Stimulated activated CD4-positive, alpha-beta T cell treated with anti-CD3 and anti-CD28 coated beads, TNF-alpha, amount 100 ng/mL, for 48 hours (primary cell): ENCODE measurements at places on chromosomes 6 and 20.

DNA sequence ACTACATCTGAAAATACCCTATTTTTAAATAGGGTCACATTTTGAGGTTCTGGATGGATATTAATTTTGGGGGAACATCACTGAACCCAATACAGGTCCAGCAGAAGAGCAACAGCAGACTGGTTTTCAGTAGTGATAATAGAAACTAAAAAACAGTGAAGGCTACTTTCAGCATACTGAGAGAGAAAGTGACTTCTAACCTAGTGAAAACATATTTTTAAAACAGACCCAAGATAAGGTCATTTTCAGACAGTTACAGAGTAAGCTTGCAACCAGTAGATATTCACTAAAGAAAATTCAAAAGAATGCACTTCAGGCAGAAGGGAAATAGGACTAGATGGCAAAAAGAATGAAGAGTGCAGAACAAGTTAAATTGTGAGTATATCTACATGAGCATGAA, 42.0 kb upstream of the TMEM244 start:
- DNase-seq, result no peak

DNA sequence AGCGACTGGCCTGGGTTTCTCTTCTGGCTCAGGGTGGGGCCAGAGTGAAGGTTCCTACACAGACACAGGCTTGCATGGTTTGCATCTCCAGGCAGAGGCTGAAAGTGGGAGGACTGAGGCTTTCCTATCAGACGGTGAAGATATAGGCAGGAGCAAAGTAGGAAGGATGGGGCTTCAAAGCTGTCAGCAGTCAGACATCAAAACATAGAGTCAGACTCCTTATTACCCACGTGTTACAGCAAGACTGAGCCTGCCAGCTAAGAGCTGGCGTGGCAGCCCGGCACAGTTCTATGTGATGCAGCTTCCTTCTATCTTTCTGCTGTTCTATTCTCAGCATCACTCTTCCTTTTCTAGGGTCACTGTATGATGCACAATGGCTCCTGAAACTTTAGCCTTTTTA, 445.1 kb downstream of the DOK5 start:
- no peak for DNase-seq

- no peak for DNase-seq
These were observed 355 bp upstream of the AKAP7 start for GRCh38 chr6:131134980-131135243.

DNA sequence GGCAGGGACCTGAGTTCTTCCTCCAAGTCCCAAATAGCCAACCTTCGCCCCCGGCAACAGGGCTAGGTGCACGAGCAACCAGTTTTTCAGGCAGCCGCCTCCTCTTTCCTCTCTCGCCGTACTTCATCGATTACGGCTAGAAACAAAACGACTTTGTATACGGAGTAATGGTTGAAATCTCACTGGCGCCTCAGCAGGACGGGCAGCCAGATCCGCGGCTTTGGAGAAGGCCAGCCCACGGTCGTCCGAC, 333 bp upstream of the SMIM13 start:
- no peak for DNase-seq

DNA sequence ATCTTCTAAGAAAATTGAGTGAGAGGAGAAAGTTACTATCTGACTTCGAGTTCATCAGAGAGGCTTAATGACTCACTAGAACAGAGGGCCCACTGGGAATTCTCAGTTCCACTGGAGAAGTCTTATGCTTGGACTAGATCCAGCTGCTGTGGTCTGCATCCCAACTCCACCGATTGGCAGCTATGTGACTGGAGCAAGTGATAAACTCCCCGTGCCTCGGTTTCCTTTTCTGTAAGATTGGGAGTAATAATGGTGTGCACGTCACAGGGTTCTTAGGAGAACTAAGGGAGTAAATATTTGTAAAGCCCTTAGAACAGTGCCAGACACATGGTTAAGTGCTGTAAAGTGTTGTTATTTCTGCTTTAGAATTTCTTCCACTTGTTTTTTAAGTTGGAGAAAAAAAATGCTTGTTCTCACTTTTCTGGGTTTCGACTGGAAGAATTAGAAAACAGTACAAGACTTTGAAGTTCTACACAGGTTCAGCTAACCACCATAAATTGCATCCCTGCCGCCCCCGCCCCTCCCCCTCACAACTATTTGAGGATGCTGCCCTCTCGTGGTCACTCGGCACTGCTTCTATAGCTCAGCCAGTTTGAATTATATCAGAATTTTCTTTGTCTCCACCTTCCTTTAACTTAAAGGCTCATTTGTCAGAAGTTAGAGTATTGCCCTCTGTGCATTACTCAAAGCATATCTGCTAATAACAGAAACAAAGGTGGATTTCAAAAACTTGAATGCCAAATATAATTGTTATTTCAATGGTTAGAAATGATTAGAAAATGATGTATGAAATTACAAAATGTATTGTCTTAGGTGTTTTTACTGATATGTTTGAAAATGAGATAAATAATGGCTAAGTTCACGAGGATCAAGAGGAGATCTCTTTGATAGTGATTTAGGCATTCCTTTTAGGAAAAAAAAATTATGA, 95.0 kb upstream of the IFNGR1 start:
- peak; percentile 61 for DNase-seq

GRCh38 chr6:27582928-27583725, 110.2 kb upstream of the ZNF184 start:
- peak; percentile 60 for DNase-seq

DNA sequence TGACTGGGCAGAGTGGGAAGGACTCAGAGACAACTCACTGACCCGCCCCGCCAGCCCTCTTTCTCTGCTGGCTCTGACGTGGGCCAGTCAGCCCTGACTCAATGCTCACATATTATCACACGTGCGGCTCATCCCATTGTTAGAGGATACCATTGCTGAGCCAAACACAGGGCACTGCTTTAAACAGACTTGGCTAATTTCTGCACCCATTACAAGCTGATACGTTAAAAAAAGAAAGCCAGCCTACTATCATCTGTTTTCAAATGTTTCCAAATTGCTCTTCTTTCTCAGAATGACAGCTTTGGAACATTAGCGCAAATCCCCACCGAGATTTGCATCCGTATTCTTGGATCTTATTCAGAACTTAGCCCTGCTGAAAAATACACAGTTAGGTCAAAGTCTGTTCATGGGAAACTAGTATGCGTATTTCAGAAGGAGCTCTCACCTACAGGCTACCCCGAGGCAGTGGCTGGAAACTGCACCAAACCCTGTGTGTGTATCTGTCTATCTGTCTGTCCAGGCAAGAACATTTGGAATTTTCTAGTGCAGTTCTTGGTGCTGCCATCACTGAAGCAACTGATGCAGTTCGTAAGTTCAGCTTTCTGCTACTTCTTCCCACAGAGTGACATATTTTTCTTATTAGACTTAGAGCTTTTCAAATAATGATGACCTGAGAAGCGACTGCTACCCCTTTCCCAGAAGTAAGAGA, 32.8 kb downstream of the RAMACL start:
- DNase-seq, result no peak

- no peak for DNase-seq
These were observed 91.6 kb downstream of the MAP3K7 start for GRCh38 chr6:90495216-90495817.

DNA sequence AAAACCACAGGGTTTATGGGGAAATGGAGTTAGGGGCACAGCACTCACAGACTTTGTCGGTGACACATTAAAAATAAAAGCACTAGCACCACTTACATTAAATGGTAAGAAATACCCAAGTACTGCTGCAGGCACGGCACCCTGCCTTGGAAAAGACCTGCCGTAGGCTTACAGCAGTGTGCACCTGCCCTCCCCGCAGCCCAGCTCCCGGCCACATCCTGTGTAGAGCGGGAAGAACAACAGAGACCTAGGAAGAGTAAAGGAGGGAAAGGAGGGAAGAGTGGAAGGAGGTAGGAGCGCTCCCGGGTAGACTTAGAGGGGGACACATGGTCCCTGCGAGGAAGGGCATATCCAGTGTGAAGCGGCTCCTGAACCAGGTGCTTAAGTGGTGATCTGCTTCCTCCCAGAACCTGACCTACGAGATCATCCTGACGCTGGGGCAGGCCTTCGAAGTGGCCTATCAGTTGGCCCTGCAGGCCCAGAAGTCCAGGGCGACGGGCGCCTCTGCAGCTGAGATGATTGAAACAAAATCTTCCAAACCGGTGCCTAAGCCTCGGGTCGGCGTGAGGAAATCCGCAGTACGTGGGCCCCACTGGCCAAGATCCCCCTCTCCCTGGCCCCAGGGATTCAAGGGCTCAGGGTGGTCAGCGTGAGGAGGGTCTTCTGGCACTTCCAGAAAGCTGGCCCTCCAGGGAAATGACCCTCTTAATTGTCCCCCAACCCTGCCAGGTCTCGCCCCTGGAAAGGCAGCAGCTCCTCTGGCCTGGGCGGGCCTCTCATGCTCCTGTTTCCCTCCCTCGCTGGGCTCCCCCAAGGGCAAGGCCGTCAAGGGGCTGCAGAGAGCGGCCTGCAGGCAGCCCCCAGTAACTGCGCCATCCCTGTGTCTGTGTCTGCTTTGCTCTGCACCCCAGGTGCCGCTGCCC, 55.5 kb downstream of the TCP11 start:
- no peak for DNase-seq

DNA sequence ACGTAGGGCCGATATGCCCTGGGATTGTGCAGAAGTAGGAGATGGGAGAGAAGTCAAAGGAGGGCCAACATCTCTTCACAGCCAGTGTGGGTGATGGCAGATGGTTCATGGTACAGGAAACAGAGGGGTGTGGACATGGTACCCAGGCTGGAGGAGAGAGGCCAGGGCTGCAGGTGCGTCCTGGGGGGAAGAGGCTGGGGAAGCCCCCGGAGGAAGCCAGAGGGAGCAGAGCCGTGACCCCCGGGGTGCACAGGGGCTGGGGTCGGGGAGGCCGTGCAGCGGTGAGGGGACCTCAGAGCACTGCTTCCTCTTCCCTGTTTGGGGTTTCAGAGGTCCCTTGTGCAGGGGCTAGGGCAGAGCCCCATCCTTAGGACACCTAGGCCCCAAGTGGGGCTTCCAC, 11.2 kb upstream of the ZBTB46 start:
- DNase-seq, result no peak

GRCh38 chr6:46324706-46325105, 153.9 kb upstream of the ENPP5 start:
- no peak for DNase-seq

GRCh38 chr6:146543940-146544615, 445 bp downstream of the RAB32 start:
- no peak for DNase-seq

- DNase-seq, result no peak
These were observed 292.1 kb downstream of the ADGB start for GRCh38 chr6:146890644-146891434.

DNA sequence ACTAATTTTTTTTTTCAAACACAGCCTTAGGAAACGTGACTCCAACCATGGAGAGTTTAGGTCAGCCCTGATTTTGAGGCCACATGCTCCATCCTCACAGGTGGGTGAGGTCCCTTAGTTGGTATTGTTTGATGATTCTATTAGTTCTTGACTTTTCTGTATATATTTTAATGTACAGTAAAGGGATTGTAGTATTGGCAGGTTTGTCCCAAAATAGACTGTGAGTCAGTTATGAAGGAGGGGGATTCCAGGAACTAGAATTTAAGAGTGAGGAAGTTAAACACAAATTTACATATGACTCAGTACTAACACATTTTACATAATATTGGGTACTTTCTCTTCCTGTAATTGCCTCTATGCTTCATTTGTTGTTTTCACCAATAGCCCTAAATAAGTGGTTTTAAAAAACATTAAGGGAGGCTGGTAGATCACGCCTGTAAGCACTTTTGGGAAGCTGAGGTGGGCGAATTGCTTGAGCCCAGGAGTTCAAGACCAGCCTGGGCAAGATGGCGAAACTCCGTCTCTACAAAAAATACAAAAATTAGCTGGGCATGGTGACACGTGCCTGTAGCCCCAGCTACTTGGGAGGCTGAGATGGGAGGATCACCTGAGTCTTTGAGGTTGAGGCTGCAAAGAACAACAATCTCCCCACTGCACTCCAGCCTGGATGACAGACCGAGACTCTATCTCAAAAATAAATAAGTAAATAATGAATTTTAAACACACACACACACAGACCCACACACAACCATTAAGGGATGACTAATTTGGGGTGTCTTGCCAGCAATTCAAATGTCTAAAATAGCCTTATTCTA, 81.8 kb downstream of the SGK1 start:
- DNase-seq, result no peak

GRCh38 chr20:1993986-1994385, at the start of gene PDYN:
Gene PDYN (minus strand): TSS chr20:1994058. CDS start chr20:1983084, 10,974 bp downstream.
- DNase-seq, result no peak

DNA sequence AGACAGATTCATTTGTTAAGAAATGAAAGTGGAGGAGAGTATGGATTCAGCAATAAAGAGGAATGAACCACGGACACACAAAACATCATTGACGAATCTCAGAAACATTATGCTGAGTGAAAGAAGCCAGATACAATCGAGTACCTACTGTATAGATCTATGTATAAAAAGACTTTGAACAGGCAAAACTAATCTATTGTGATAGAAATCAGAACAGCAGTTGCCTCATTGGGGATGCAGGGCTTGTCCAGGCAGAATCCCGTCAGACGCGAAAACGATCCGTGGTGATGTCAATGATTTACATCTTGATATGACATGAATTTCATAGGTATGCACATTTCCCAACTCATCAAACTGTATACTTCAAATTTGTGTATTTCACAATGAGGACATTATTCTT, 265.2 kb downstream of the CBLN4 start:
- no peak for DNase-seq

DNA sequence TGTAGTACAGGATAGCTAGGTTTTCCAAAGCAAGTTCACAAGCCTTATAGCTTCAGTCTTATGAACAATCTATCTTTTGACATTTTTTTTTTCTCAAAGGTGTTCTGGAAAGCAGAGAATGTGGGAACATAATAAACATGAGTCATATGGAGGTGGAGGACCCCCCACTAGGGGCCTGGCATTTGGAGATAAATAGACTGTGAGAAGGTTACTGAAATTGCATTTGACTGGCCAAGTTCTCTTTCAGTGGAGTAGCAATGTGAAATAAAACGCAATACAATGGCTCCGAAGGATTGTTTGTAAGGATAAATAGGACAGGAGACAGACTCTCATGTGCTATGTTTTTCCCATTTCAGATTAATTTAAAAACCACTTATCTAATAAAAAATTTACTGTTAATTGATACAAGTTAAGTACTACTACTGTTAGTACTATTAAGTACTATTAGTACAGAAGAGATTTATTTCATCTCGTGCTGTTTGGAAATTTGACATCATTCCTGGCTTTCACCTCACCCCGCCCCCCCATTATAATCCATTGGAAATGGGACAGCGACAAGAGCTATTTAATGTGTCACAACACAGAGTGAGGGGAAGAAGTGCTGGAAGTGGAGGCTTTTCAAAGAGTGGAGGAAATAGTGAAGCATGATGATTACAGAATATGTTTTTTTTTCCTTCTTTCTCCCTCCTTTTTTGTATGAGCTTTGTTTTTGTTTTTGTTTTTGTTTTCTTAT, 122.6 kb upstream of the ID4 start:
- no peak for DNase-seq
